ENCODE measurements at places on chromosomes 1 and 21.
A peak's percentile ranks its signal among the peaks of the same experiment; 100 is the strongest.

- no peak for DNase-seq
Measured at GRCh38 chr1:55781944-55782482, 566.8 kb upstream of the USP24 start.

DNA sequence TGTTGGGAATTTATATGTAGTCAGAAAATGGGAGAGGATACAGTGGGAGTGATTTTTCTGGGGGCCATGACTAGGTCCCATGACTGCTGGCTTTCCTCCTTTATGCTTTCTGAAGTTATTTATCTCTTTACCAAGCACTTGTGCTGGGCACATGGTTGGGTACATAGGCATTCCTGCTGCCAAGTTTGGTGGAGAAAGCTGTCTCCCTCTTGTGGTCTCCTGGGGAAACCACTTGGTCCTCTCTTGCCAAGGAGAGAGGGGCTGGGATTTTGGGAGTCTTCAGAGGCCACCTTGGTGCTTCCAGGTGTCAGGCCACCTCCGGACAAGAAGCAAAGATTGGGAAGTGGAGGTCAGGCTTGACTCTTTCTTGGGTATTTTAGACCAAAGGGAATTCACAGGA lies 120.2 kb upstream of the KCNE2 start:
- DNase-seq = peak; percentile 55

DNA sequence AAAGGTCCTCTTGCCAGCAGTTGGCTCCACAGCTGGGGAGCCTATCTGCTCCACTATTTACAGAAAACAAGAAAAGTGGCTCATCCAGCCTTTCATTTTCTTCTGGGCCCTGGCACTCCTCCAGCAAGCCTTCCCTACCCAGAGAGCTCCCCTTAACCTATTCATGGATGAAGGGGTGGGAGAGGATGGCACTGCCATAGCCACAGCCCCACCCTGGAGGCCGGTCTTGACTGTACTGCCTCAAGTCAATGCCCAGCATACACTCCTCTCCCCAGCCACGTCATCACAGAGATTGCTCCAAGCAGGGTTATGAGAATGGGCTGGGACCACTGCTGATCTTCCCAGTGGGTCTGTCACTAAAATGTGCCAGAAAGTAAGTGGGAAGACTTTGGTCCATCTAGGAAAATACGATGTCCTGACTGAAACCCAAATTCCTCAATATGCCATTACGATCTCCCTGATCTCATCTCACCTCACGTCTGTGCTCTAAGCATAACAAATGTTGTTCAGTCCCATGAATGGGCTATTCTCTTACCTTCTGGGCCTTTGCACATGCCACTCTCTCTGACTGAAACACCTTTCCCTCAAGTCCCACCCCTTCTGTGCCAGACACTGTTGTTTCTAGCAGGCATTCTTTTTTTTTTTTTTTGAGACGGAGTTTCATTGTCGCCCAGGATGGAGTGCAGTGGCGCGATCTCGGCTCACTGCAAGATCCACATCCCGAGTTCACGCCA lies 21.4 kb upstream of the PTAFR start:
- DNase-seq = no peak

- no peak for DNase-seq
Measured at GRCh38 chr1:151314137-151314875, 12.9 kb downstream of the PI4KB start.

- DNase-seq = no peak
Measured at GRCh38 chr21:28239340-28239739, 753.3 kb downstream of the LTN1 start.

- no peak for DNase-seq
Measured at GRCh38 chr1:19481826-19482398, 3.4 kb downstream of the CAPZB start.

GRCh38 chr1:39960431-39960958 lies 5.5 kb downstream of the MFSD2A start:
- DNase-seq = peak; percentile 60

Data from D341Med (cell line).